ENCODE measurements at places on chromosomes 6 and 20.

- DNase-seq = no peak
Measured at GRCh38 chr6:104887350-104887749, 27.6 kb upstream of the HACE1 start.

- DNase-seq = no peak
Measured at GRCh38 chr20:653590-654416, 803 bp upstream of the SRXN1 start.

DNA sequence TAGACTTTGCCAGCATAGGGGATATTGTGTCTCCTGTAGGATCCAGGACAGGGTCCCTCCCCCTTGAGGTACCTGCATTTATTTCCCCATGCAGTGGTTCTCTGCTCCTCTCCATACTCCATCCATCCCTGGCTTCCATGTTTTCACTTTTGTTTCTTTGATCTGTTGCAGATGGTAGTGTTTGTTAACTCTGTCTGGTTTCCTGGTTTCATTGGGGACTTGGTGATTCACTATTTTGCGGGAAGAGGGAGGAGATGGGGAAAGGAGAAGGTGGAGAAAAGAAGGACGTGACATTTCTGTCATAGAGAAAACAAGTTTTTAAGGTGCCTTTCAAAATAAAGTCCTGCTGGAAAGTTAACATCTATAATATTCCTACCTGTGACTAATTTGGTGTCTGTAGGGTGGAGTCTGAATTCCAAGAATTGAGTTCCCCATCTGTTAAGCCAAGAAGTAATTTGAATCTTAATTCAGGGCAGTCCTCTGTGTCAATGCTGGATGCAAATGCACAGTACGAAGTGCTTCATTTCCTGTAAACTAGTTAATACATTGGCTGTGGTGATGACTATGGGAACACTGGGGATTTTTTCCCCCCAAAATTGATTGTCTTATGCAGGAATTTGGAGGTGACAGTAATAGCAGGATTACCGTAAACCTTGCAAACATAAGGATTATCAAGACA is 6.9 kb upstream of the RNF144B start:
- DNase-seq = no peak

DNA sequence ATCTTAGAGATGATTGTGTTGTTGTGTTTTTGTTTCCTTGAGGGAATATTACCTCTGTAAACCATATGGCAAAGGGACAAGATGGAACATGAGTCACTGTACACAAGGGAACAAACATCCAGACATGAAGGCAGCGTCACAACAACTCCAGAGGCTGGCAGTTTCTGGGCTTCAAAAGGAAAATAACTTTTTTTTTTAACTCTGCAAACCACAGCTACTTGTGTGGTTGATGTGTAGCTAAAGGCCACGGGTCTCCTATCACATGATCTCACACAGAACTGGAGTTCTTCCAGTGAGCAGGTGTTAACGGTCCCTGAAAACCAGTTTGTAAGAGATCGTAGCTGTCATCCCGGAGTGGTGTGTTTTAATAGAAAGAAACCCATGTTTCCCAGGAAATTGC is 33.2 kb upstream of the HBS1L start:
- no peak for DNase-seq

DNA sequence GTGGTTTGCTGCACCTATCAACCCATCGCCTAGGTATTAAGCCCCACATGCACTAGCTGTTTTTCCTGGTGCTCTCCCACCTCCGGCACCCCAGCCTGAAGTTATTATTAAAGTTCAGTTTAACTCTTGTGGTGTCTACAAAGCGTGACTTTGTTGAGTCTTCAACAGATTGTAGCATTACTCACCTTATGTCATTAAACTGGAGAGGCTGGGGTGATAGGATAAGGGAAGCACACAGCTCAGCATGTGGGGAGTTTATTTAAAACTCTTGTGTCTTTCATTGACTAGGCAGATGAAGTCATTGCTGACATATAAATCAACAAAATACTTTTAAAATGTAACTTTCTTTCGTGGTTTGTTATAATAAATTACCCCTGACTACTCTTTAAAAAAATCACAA is 84.7 kb upstream of the GCM1 start:
- DNase-seq = no peak

DNA sequence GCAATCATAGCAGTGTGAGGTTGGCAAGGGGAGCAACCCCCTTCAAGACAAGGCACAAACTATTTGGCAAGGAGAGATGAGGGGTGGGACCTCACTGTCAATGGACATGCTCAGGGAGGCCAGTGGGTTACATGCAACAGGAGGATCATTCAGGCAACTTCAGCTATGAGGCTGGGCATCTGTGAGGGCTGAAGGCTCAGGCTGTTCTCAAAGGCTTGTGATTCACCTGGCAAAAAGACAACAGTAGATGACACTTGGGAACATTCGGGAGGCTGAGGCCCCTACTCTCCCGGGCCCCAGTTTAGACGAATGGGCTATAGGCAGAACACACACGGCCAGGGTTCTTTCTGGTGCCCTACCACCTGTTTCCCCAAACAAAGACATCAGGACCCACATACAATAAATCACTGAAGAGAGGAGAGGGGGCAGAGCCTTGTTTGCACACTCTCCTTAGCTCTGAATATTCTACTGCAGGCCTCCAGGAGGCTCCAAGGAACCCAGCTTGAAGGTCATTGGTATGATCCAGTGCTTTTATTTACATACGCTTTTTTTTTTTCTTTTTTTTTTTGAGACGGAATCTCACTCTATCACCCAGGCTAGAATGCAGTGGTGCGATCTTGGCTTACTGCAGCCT is 7.9 kb downstream of the TUBB start:
- no peak for DNase-seq

GRCh38 chr6:136795386-136795785 is 3.1 kb upstream of the MAP3K5 start:
- DNase-seq = no peak

GRCh38 chr20:19909725-19910124 is 107.4 kb upstream of the NAA20 start:
- DNase-seq = peak; percentile 9

GRCh38 chr6:26051665-26052310 is 35.4 kb upstream of the HFE start:
- no peak for DNase-seq

Data from hippocampal formation (tissue), 2 donors.